ENCODE measurements at places on chromosomes 16 and 17.

GRCh38 chr16:80752541-80752940 is 51.9 kb downstream of the CDYL2 start:
- DNase-seq: no peak

GRCh38 chr17:8794636-8795035 is 4.5 kb downstream of the MFSD6L start:
- no peak for DNase-seq

- DNase-seq: no peak
These were observed 4.2 kb downstream of the EEF2K start for GRCh38 chr16:22210285-22210684.

DNA sequence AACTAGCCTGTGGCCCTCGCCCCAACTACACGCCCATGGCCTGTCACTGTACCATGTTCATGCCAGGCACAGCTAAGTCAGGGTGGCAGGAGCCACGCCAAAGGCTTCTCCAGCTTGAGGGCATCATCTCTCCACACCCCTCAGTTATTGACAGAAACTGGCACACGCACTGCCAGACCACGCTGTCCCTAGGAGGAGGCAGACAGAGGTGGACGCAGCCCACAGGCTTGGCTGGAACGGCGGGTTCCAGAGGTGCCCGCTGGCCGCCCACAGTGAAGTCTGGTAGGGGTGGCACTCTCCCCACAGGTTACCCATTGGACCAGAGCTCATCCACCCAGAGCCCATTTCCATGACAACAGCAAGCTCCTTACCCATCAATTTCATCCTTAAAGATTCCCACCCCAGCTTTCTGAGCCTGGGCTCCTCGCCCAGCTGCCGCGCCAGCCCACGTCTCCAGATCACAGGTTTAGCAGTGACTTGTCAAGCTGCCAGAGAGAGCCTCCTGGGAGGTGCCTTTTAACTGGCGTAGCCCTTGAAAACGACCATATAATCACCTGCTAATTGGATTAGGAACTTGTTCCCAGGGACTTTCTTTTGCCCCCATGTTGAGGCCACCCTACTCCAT is 27.9 kb downstream of the RPRML start:
- no peak for DNase-seq
